ENCODE measurements at places on chromosomes 7 and 10.

DNA sequence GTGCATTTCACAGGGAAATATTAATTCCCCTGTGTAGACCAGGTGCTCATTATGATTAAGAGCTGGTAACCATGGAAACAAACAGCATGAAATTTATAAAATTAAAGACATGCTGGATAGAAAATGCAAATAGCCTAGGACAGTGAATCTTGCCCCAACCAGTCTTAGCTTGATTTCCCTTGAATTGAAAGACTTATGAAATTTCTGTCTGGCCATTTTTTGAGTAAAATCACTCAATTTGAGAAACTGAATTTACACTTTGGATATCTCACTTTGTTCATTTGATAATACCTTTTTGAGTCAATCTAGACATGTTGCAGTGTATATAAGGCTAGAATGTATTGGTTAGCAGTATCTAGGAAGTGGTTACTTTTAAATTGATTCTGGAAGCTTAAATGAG is 4.4 kb upstream of the SMIM30 start:
- DNase-seq: no peak

- DNase-seq: no peak
These were observed 196.2 kb downstream of the PLXNA4 start for GRCh38 chr7:132380059-132380458.

DNA sequence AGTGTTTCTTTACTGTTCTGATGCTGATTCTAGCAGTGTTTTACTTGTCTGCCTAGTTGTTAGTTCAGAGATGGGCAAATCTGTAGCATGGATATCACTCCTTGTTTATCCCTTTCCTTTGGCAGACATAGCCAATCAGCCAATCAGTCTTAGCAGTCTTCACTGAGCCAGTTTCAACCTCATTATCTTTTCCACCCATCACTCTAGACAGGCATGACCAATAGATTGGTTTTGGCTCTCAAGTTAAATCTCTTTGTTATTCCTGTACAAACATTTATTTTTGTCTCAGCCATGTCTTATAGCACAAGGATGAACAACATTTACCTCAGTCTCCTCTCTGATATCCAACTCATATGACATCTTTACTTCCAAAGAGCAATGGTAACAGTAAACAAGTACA is 109.5 kb downstream of the PRKG1 start:
- no peak for DNase-seq

DNA sequence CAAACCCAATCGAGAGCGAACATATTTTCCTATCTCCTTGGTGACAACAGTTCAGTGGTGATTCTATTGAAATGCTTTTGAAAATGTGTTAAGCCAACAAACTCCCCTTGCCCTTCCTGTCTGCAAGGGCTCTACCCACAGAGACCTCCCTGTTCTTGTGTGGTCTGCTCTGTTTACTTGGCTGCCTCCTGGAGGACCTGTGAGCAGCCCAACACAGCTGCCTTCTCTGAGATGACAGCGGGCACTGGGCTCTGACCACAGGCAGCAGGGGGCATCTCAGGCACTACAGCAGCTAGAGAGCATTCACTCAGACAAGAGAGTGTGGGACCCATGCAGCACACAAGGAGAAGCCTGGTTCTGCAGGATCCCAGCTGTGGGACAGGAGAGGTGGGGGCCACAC is 416.4 kb downstream of the TCERG1L start:
- DNase-seq: no peak

- no peak for DNase-seq
These were observed 13.9 kb upstream of the PWWP2B start for GRCh38 chr10:132383101-132383500.

GRCh38 chr7:47725031-47725780 is 143.3 kb upstream of the TNS3 start:
- no peak for DNase-seq

- no peak for DNase-seq
These were observed 36.0 kb upstream of the GLCCI1 start for GRCh38 chr7:7932553-7932952.

- no peak for DNase-seq
These were observed 20.3 kb downstream of the SLC29A4 start for GRCh38 chr7:5303061-5303460.

GRCh38 chr10:19862811-19863515 is 46.7 kb downstream of the PLXDC2 start:
- no peak for DNase-seq

DNA sequence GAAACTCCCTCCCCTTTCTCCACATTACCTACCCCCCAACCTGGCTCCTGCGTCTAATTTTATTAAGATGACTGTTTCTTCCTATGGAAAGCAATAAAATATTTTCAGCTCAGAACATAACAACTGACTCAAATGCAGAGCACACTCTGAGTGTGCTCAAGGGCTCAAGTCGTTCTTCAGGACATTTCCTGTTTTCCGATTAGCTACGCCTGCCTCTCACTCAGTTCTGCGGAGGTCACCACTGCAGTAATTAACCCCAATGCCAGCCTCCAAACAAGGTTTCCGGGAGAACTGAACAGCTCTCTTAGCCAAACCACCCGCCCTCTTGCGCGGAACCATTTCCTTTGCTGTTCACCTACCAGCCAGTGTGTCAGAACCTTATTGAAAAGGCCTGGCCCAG is 19.3 kb downstream of the MYOF start:
- peak; percentile 90 for DNase-seq

- DNase-seq: peak; percentile 8
These were observed 12.2 kb downstream of the UBE3C start for GRCh38 chr7:157150882-157151281.

GRCh38 chr7:126119981-126120380 is 1132.8 kb downstream of the GRM8 start:
- no peak for DNase-seq

DNA sequence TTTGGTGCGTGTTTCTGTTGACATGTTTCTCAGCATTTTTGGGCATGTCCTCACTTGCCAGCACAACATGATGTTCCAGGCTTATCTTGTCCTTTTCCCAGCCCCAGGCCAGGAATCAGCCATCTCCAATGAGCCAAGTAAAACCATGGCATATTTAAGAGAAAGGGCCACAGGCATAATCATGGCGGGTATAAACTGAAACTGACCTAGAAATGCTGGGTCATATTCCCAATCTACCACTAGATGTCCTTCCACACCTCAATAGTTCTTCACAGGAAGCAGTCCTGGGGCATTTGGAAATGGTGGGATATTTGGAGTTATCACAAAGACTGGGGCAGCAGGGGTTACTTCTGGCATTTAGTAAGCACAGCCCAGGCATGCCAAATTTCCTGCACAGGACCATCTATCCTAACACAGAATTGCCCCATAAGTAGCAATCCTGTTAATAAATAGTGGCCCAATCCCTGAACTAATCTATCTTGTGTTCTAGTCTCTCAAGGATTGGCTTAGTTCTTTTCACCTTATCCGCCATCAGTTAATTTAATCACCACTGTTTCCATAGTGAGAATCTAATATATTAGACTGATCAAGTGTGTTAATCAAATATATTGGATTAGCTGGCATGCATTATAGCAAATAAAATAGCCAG is 101.6 kb downstream of the NPSR1 start:
- peak; percentile 7 for DNase-seq

GRCh38 chr10:92544296-92544695 is 29.6 kb downstream of the IDE start:
- peak; percentile 8 for DNase-seq

DNA sequence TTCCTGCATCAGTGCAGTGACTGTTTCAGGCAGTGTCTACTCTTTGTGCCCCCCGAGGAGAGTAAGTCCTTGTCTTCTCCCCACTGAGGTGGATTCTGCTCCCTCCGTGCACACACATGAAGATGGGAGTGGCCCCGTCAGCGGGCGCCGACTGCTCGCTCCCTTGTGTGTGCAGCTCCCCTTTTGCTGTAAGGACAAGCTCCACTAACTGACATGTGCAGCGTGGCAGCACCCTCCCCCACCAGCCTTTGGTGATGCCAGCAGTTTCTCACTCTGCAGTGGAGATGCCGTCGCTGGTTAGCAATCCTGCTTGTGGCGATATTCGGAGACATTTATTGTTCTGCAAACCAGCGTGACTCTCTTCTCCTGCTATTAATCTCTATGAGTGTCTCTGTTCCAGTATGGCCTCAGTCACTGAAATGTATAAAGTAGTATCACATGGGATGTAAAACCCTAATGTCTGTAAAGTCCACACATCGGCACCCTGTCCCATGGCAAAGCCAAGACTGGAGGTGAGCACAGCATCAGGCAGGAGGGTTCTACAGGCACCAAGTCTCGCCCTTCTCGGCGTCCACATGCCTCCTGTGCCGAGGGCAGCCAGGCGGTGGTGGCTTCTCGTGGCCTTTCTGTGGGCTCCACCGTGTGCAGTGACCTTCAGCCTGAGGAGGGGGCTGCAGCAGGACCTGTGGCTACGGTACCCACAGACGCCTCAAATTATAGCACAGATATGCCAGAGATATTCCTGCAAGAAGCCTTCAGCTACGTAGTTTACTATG is 202.7 kb downstream of the EBF3 start:
- no peak for DNase-seq

- DNase-seq: no peak
These were observed 288.1 kb downstream of the PARD3 start for GRCh38 chr10:34526758-34527730.

DNA sequence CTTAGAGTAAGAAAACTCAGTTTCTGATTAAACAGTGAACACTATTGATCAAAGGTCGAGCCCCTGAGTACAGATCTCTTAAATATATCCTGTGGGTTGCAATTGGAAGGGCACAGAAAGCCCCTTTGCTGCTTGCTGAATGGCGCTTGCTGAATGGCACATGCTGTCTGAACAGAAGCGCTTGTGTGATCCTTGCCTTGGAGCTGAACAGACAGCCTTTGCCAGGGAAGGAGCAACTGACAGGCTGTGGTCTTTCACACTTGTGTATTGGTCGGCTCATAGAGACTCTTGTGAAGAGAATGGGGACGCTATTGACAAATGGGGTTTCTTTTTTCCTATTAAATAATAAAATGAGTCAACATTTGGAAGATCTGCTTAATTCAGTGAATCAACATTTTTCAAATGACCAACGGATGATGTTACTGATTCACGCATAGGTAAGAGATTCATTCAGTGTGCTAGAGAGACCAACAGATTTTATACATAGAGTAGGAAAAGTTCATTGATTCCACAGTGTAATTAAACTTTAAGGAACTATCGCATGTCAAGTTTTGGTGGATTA is 99.4 kb upstream of the TNS3 start:
- DNase-seq: no peak

DNA sequence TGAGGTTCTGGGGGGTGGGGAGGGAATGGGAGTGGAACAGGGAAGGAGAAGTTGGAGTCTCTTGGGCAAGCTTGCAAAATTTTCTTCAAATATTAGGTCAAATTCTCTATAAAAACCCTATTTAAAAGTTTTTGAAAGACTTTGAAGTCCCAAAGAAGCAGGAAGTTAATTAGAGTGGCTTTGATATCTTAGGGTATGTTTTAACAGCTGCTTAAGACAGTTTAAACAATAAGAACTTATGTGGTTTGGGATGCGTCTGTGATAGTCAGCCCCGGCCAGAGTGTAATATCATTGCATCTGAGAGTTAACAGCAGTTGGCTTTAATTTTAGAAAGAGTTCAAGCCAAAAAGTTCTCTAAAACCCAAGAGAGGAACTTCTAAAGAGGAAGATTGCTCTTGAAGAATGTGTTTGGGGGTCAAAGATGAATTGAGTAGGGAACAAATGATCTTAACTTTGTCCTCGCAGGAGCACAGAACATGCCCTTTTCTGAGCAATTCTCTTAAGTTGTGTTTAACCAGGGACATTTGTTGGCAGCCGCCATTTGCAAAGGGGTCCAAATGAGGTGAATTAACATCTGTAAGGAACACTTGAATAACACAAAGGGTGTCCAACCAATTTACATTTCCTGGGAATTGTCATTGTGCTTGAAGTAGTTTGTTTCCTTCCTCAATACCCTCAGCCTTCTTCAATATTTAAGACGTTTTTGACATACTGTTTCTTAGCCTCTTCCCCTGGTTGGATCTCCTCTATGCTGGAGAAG is 182.4 kb downstream of the PTEN start:
- DNase-seq: no peak

GRCh38 chr10:110002801-110003523 is 4.8 kb upstream of the ADD3 start:
- no peak for DNase-seq

DNA sequence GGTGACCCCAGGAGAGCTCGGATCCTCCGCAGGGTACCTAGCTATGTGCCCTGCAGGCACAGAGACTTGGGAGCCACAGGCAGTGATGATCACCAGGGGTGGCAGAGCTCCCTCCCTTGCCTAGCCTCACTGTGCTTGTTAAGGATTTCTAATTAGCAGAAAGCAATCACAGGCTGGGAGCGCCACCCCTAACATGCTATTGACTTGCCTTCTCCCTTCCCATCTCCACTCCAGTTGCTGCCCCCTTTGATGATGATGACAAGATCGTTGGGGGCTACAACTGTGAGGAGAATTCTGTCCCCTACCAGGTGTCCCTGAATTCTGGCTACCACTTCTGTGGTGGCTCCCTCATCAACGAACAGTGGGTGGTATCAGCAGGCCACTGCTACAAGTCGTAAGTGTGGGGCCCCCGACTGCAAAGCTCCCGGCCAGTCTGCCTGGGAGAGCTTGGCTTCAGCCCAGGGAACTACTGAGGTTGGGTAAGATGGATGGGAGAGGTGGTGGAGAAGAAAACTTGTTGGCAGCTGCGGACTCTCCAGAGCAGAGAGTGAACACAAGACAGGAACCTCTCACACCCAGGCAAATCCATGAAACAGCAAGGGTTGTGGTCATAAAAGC is 1.2 kb downstream of the PRSS1 start:
- no peak for DNase-seq

DNA sequence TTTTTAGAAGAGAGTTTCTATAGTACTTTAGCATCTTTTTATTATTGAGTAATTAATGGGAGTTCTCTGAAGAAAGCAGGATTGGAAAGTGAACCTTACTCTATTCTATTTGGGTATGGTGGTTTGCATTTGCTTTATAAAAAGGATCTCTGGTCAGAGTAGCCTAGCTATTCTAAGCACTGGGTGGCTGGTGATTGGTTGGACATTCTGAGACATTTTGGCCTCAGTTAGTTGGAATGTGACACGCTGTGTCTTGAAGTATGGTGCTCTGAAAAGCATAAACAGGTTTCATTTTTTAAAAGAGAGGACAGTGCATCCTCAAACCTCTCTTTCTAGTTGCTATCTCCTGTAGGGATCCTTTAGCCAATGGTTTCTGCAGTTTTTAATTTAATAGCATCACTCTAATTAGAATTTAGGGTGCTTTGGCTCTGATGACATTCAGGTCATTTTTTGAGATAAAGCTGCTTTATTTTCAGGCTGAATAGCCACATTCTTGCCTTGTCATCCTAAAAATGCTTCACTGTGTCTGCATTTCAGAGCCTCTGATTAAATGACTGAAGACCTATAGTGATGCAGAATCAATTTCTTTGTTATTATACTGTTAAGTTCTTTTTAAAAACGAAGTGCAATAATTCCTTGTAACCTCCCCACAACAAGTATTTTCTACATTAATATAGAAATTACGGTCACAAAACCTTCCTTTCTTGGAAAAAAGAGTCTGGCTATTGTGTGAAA is 20.6 kb downstream of the TMEM178B start:
- DNase-seq: no peak

- DNase-seq: no peak
These were observed 7.5 kb downstream of the CCDC186 start for GRCh38 chr10:114166494-114166893.

GRCh38 chr7:768881-769504 is 41.9 kb upstream of the PRKAR1B start:
- peak; percentile 50 for DNase-seq

- DNase-seq: no peak
These were observed 5.3 kb downstream of the MMRN2 start for GRCh38 chr10:86952106-86952505.

GRCh38 chr10:79055100-79055782 is 13.5 kb upstream of the ZMIZ1 start:
- DNase-seq: no peak
